Mesendoderm (in vitro differentiated cells): ENCODE measurements at places on chromosomes 3 and 15.
A peak's percentile ranks its signal among the peaks of the same experiment; 100 is the strongest.

DNA sequence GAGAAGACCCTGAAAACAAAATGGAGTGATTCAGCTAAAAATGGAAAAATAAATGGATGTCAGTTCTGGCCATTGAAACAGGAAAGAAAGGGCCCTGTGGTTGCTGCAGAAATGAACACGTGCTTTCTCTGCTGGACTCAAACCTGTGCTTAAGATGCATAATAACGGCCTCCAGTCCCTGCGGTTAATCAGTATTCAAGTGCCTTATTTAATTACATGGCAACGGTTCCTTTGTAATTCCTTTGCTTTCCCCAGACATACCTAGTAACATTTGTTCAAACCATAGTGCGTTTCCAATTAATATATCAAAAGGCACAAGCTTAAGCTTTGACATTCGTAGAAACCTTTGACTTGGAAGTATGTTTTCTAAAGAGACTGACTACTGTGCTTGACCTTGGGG lies 428.3 kb downstream of the GABRG3 start:
- no peak for DNase-seq

DNA sequence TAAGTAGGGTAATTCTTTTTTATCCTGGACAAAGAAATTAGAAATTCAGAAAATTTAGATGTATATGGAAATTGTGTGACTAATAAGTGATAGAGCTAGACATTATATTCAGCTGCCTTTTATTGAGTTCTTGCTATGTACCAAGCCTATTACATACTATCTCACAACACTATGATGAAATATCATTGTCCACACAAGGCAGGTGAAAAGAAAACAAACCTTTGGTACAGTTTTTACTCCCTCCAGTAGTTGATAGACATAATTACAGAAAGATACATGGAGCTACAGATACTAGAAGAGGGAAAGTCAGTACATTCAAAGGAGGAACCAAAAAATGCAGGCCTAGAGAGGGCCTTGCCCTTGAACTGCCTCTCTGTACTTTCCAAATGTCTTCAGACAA lies 4.8 kb downstream of the IQCH start:
- no peak for DNase-seq

DNA sequence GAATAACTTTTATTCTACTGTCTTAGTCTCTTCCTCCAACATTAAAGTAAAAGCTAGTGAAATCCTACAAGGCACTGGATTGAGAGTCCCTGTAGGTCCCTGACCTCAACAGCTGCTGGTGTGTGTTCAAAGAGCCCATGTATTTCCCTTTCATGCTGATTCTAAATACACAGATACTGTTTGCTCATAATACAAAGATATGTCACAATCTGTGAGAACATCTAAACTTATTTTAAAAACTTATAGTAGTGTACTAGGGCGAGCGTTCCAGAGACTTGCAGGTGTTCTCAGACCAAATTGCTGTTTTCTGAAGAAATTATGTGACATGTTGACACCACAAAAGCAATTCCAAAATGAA lies 145.9 kb upstream of the LIPC start:
- no peak for DNase-seq

DNA sequence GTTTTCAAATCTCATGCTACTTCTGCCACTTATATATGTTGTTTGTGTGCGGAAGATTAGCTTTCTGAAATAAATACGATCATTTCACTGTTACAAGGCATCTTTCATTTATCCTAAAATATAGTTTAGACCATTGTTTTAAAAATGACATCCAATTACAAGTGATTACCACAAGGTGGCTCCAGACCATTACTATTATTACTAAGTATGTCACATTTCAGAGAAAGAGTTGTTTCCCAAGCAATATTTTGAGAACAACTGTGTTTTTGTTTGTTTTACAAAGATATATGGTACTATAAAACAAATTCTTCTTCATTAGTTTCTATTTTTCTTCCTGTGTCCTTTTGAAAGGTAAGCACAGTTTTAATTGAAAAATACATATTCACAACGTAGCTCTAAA lies 136.0 kb upstream of the RAP2B start:
- peak; percentile 33 for DNase-seq
